NCI-H187 treated with DMSO at 0.1 percent for 48 hours (cell line): ENCODE measurements at places on chromosomes 6 and 20.

GRCh38 chr6:8944548-8944947 lies 509.2 kb upstream of the SLC35B3 start:
- DNase-seq: no peak

GRCh38 chr6:148440877-148441453 lies 98.3 kb downstream of the SASH1 start:
- DNase-seq: no peak

GRCh38 chr6:130113201-130113710 lies 94.9 kb downstream of the L3MBTL3 start:
- DNase-seq: no peak

DNA sequence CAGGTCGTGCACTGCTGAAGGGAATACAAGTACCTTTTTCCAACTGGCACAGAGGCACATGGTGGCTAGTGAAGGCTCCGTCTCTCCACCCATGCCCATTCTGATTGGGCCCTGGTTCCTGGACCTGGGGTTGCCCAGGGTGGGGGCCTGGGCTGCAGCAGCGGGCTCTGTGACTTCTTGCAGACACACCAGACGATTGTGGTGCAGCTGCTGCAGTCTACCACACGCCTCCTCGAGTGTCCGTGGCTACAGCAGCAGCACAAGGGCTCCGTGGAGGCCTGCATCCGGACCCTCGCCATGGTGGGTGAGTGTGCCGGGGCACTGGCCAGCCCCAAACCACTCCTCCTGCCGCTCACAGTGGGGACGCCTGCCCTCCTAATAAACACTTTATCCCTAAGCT lies 29.2 kb downstream of the UQCC2 start:
- no peak for DNase-seq

GRCh38 chr20:49397525-49397924 lies 84.9 kb downstream of the KCNB1 start:
- no peak for DNase-seq

DNA sequence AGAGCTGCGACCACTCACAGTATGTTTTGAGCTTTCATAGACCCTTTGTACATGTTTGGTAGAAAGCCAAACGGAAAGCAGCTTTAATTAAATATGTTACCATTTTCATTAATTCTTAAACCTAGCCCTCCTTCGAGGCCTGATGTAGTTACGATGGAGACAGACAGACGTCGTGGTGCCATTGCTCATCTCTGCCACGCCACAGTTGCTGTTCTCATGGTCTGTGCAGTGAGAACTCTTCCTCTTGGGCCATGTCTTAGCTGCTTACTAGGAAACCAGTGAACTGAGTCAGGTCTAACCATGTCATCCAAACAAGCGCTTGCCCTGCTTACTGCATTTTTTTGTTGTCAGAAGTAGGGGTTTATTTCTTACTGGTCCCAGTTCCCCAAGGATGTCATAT lies 62.8 kb downstream of the SNX9 start:
- no peak for DNase-seq

DNA sequence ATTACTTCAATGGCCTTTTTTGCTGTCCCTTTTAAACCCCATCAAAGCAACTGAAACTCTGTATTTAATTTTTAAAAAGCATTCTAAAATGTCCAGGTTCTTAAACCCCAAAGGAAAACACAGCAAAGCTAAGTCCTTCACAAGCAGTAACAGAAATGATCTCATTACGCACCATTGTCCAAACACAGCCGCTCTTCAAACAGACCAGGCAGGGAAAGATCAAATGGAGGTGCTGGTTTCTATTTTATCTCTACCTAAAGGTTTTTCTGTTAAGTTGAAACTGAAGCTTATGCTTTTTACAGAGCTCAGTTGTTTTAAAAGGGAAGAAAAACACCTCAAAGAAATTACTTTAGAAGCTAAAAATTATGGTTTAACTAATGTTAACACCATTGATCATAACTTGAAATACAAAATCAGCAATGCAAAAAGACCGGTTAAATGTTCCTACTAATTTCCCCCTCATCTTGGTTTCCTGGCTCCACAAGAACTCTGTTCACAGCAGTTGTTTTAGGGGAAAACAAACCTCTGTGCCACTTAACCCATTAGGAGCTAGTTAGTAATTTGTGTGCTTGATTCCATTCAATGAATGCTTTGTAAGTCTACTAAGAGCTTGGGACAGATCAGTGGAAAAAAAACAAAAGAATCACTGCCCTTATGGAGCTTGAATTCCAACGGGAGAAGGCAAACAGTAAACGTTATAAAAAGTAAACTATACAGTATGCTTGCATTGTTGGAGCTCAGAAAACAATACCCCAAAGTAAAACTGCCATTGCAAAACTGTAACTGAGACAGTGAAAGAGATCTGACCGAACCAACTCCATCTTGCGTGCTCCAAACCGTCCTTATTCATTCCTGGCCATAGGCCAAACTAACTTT lies 87.4 kb downstream of the CD24 start:
- no peak for DNase-seq

- DNase-seq: no peak
These were observed 67.2 kb upstream of the KIF25 start for GRCh38 chr6:167930295-167930694.

DNA sequence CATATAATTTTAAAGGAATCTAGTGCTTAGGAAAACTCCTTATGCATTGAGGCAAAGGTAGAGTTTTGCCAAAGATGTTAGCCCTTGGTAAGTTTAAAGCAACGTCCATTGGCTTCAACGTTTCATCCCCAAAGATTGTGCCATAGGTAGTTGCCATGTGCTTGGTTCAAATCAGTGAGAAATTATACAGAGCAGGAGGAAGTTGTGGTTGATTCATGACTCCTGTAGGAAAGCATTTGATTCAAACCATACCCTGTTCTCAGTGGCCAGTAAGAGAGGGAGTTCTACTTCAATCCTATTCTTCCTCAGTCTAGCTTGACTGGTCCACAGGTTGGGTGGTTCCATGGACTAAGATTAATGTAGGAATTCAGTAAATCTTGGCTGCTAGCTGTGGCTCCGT lies 535.6 kb downstream of the QKI start:
- no peak for DNase-seq

DNA sequence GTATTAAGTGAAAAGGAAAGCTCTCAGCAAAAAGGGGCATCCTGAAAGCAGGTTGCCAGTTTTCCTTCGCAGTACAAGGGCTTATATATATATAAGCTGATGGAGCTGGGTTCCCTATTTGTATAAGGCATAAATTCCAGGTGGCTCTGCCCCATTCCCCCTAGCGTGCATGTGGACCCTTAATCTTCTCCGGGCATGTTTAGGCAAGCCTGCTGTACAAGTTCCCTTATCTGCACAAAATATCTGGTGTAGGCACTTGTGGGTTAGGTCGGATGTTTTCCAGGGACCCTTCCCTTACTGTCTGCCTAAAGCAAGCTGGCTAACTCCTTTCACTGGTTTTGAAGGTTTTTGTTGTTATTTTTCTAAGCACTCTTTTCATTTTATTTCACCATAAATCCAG lies 140.7 kb downstream of the FUT9 start:
- no peak for DNase-seq

DNA sequence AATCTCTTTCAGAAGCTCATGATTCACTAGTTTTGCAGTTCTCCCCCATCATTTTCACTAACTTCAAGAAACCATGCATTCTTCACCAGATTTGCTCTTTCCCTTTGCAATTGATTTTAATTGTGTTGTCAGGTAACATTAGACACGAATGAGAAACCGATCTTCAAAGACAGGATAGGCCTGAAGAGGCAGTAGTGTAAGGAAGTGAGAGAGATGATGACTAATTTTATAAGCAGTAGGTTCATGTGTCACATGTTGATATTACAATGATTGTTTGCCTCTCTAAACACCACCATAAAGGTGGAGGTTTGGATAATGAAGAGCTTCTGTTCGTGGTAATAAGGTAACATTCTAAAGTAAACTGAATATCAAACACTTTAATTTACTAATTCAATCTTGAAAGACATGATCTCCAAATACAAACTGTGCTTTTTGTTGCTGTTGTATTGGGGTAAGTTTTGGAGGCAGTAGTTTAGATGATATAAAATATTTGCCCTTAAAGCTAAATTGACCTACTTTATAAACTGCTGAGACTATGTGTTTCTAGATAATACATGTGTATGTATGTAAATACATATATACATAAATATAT lies 207.2 kb downstream of the PHACTR1 start:
- no peak for DNase-seq

GRCh38 chr6:32154514-32155161 lies 697 bp downstream of the PPT2 start:
- no peak for DNase-seq

GRCh38 chr6:37319856-37320480 lies 33.8 kb upstream of the RNF8 start:
- no peak for DNase-seq

- no peak for DNase-seq
These were observed 237.8 kb upstream of the PMEPA1 start for GRCh38 chr20:57947421-57948179.

DNA sequence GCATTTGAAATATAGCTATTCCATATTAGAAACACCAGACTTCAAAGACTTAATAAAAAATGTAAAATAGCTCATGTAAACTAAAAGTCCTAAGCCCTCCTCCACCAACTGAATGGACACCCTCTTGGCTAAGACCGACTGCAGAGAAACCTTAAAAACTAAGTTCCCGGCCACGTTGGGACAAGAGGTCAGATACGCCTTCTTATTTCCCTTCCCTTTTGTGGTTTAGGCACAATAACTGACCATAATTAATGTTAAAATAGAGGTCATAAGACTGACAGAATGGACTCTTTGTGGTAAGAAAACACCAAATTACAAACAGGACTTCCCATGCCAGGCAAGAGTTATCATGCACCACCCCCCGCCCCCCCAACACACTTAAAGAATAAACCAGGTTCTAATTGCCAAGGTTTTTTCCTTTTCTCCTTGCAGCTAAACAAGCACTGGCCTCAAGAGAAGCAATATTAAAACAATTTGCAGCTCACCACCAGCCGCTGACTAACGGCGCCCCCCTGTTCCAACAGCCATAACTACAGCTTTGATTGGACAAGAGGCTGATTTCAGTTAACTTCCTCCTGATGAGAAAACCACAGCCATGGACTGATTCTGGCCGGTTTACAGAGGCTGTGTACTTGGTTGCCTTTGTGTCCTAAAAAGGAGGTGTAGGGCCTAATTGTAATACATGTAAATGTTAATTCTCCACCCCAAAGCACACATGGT lies 10.7 kb upstream of the LAMP5 start:
- no peak for DNase-seq

DNA sequence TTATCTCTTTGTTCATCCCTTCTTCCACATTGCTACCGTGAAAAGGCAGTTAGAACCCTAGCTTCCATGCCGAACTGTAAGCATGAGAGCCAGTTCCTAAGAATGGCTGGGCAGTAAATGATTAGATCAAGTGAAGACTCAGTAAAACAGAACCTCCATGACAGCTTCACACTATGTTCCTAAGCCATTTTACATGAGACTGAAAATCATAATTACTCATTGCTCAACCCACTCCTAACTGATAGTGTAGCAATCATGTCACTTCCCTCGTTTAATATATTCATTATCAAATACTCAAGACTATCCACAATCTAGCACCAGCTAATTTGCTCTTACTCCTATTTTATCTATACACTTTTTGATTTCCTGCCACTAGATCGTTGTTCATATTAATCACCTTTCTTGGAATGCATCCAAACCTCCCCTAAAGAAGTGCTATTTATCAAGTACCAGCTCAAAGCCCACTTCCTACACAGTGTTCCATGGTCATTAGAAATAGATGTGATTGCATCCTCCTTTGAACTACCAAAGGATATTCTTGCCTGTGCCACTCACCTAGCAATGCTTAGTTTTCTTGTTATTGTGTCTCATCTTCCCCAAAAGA lies 6.0 kb downstream of the TMEM30A start:
- DNase-seq: no peak

DNA sequence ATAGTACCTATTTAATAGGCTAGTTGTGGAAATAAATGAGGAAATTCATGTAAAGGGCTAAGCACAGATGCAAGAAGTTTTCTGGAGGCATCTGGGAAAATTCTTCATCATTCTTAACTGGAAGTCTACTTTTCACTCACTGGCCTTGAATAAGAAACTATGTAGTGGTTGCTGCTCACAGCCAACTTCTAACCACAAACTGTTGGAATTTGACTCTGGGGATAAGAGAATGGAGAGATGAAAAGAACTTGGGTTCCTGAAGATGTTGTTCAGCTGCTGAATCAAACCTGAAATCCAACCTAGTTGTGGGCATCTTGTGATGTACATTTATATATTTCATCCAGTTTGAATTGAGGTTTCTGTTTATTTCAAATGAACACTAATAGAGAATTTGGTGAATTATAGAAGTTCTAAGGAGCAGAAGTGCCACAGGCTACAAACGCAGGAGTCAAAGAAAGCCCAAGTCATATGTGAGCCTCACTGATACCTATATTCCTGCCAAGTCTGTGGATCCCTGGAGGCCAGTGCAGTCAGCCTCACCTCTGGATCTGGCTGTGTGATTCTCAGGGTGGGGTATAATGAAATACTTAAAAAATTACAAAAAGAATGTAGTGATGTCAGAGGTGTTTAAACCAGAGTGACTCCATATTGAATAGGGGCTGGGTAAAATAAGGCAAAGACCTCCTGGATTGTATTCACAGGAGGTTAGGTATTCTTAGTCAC lies 18.7 kb upstream of the MEI4 start:
- DNase-seq: no peak

GRCh38 chr6:16238963-16239797 lies 793 bp downstream of the GMPR start:
- DNase-seq: no peak

- no peak for DNase-seq
These were observed 1.2 kb downstream of the TCEA2 start for GRCh38 chr20:64064145-64064698.

DNA sequence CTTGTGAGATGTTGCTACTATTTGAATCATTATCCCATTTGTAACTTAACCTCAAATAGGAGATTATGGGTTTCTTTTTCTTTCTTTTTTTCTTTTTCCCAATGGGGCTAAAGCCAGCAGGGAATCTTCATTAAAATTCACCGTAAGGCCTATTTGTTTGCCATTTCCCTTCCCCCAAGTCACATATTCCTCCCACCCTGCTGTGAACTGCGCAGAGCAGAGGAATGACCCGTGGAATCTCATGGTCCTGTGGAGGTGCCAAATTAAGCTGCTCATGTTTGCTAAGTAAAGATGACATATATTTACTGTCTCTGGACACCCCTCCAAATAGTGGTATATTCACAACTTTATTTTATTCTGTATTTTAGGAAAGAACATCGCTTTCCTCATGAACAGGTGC lies 699.3 kb downstream of the RNF144B start:
- DNase-seq: no peak

DNA sequence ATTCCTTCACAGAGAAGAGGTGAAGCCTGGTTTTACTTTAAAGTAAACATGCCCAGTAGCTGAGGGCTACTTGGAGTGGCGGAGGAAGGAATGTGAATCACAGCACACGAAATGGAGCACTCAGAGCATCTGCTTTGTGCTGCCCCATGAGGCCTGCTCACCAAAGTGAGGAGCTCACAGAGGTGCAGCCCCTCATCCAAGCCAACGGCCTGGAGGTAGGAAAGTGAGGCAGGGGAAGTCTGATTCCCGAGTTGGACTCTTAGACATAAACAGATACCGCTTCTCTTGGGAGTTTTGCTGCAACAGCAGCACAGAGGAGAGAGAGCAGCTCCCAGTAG lies 3.6 kb downstream of the YTHDF1 start:
- DNase-seq: no peak
